Activated T-cell treated with anti-CD3 and anti-CD28 coated beads for 4 hours (primary cell): ENCODE measurements at places on chromosomes 16 and 17.

- no peak for DNase-seq
These were observed 11.9 kb downstream of the TMEM170A start for GRCh38 chr16:75452464-75453190.

GRCh38 chr16:56350491-56351405, 74.6 kb downstream of the AMFR start:
- DNase-seq = no peak

- no peak for DNase-seq
These were observed 195.5 kb upstream of the CIBAR2 start for GRCh38 chr16:85307552-85308364.

DNA sequence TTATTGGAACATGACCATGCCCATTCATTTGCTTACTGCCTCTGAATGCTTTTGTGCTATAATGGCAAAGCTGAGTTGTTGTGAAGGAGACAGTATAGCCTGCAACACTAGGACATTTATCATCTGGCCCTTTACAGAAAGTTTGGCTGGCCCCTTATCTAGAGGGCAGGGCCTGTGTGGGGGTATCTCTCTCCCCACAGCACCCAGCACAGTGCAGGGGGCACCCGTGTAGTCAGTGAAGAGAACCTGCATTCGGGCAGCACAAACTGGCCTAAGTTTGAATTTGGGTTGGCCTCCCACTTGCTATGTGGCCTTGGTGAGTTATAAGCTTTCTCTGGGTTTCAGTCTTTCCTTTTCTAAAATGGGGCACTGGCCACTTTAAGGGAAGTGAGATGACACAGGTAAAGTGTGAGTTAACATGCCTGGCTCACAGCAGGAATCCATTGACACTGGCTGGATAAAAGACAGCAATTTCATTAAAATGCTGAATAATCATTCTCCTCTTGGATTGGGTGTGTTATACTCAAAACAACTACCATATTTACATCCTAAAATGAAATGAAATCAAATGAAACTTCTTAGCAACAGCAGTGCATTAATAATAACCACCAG, 12.1 kb downstream of the UBE2O start:
- no peak for DNase-seq

DNA sequence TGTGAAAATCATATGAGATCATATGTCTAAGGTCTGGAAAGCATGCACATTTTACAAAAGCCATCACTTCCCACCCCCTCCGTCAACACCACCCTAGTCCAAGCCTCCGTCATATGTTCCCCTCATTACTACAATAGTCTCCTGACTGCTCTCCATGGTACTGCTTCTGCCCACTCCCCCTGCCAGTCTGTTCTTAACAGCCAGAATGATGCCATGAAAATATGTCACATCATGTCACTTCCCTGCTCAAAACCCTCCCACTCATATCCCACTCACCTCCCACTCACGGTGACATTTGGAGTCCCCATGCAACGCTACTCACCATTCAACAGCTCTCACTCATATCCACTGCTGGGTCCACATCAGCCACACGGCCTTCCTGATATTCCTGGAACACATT, 432.3 kb downstream of the XYLT1 start:
- no peak for DNase-seq
